Transverse colon (tissue), 4 donors: ENCODE measurements at places on chromosomes 1 and 21.

GRCh38 chr1:58465825-58466629 lies 80.5 kb downstream of the OMA1 start:
- H3K36me3 ChIP-seq, result no peaks in the 10 kb centered on the region
- H3K27me3 ChIP-seq, result no peaks in the 10 kb centered on the region
- H3K4me3 ChIP-seq, result no peak overlapping the region
- no peaks in the 10 kb centered on the region for H3K4me1 ChIP-seq
- no peak for DNase-seq

- H3K27ac ChIP-seq, result no peak overlapping the region
- DNase-seq, result no peak
- peaks cover 8% of the 10 kb centered on the region for H3K4me1 ChIP-seq
- no peak overlapping the region for H3K4me3 ChIP-seq
Measured at GRCh38 chr1:182784556-182785171, 4.9 kb upstream of the NPL start.

GRCh38 chr21:42218836-42219605 lies at the start of gene ABCG1:
TSS of gene ABCG1 (plus strand) at chr21:42219140. CDS start at chr21:42219263, 123 bp downstream.
- no peaks in the 10 kb centered on the region for H3K27me3 ChIP-seq
- no peaks in the 10 kb centered on the region for H3K36me3 ChIP-seq
- peak within 1 kb of the TSS; percentile 81 for H3K27ac ChIP-seq
- DNase-seq, result peak; percentile 73

GRCh38 chr1:9319789-9320519 lies 27.3 kb downstream of the SPSB1 start:
- H3K36me3 ChIP-seq, result no peaks in the 10 kb centered on the region
- no peaks in the 10 kb centered on the region for H3K27me3 ChIP-seq
- peaks cover 52% of the 10 kb centered on the region for H3K4me1 ChIP-seq
- DNase-seq, result no peak
- H3K4me3 ChIP-seq, result no peak overlapping the region
- H3K27ac ChIP-seq, result peak overlapping the region; percentile 81

DNA sequence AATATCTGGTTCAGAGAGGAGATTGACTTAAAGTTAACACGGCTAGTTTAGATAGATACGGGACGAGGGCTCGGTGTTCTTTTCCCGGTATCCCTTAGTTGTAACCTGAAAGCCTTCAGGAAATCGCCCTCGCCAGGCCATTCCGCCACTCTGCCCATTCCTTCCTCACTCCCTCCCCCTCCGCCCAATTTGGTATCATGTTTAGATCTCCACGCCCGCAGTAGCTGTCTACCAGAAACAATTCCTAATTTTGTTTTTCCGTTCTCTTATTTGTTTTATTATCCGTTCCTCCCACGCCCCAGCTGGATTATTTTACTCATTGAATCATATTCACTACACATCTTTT lies 685 bp upstream of the VAMP4 start:
- peaks cover 10% of the 10 kb centered on the region for H3K4me1 ChIP-seq
- peak overlapping the region; percentile 80 for H3K4me3 ChIP-seq

- no peak overlapping the region for H3K4me3 ChIP-seq
- DNase-seq, result no peak
- no peaks in the 10 kb centered on the region for H3K36me3 ChIP-seq
- H3K27me3 ChIP-seq, result no peaks in the 10 kb centered on the region
- peaks cover 5% of the 10 kb centered on the region for H3K4me1 ChIP-seq
- no peak overlapping the region for H3K27ac ChIP-seq
Measured at GRCh38 chr1:180969434-180969833, 53.2 kb downstream of the STX6 start.

- H3K4me1 ChIP-seq, result no peaks in the 10 kb centered on the region
- no peak for DNase-seq
- no peaks in the 10 kb centered on the region for H3K27me3 ChIP-seq
- no peak overlapping the region for H3K27ac ChIP-seq
- H3K4me3 ChIP-seq, result no peak overlapping the region
Measured at GRCh38 chr1:221863635-221864034, 121.7 kb upstream of the DUSP10 start.

- H3K27ac ChIP-seq, result no peak overlapping the region
- H3K27me3 ChIP-seq, result no peaks in the 10 kb centered on the region
- no peak overlapping the region for H3K4me3 ChIP-seq
- H3K36me3 ChIP-seq, result no peaks in the 10 kb centered on the region
- no peak for DNase-seq
- no peaks in the 10 kb centered on the region for H3K4me1 ChIP-seq
Measured at GRCh38 chr1:216183454-216183853, 239.8 kb downstream of the USH2A start.

GRCh38 chr1:224737353-224737727 lies 121.2 kb downstream of the CNIH3 start:
- H3K36me3 ChIP-seq, result no peaks in the 10 kb centered on the region
- peaks cover 6% of the 10 kb centered on the region for H3K4me1 ChIP-seq
- no peak for DNase-seq
- H3K27ac ChIP-seq, result peak overlapping the region; percentile 5
- H3K4me3 ChIP-seq, result no peak overlapping the region

GRCh38 chr1:15559189-15559810 lies 25.6 kb downstream of the AGMAT start:
- peak overlapping the region; percentile 77 for H3K27ac ChIP-seq
- H3K36me3 ChIP-seq, result no peaks in the 10 kb centered on the region
- peaks cover 7% of the 10 kb centered on the region for H3K4me1 ChIP-seq
- no peak overlapping the region for H3K4me3 ChIP-seq
- peak; percentile 62 for DNase-seq

GRCh38 chr1:155285063-155285462 lies 7.8 kb downstream of the HCN3 start:
- no peak overlapping the region for H3K4me3 ChIP-seq
- H3K36me3 ChIP-seq, result no peaks in the 10 kb centered on the region
- no peaks in the 10 kb centered on the region for H3K27me3 ChIP-seq
- no peaks in the 10 kb centered on the region for H3K4me1 ChIP-seq

GRCh38 chr1:102336602-102337001 lies 339.9 kb upstream of the OLFM3 start:
- no peaks in the 10 kb centered on the region for H3K4me1 ChIP-seq
- H3K4me3 ChIP-seq, result no peak overlapping the region
- no peak for DNase-seq

DNA sequence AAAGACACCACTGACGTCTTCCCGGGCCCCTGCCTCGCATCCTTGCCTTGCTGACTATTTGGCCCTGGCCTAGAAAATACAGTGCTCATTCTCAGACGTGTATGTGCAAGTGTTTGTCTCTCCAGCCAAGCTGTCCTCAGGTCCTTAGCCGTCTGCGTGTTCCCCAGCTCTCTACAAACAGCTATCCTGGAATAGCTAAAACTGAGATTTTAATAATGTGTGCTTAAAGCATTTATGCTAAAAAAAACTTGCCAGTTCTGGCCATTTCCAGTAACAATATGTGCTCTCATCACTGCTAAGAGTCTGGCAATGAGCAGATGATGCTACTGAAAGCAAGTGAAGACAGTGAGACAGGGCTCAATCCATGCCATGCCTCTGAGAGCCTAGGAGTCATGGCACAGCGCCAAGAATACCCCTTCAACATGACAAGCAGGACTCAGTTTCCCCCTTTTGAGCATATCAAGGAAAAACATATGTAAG lies 55.7 kb downstream of the IRF2BP2 start:
- H3K27ac ChIP-seq, result peak overlapping the region; percentile 43
- no peak for DNase-seq
- no peak overlapping the region for H3K4me3 ChIP-seq
- H3K4me1 ChIP-seq, result no peaks in the 10 kb centered on the region
- H3K27me3 ChIP-seq, result no peaks in the 10 kb centered on the region

- no peaks in the 10 kb centered on the region for H3K27me3 ChIP-seq
- H3K4me3 ChIP-seq, result no peak overlapping the region
- no peaks in the 10 kb centered on the region for H3K4me1 ChIP-seq
- H3K36me3 ChIP-seq, result no peaks in the 10 kb centered on the region
- no peak overlapping the region for H3K27ac ChIP-seq
Measured at GRCh38 chr1:211082824-211083223, 51.1 kb downstream of the KCNH1 start.

GRCh38 chr1:186183219-186183618 lies 191.8 kb downstream of the TPR start:
- no peak overlapping the region for H3K4me3 ChIP-seq
- peaks cover 3% of the 10 kb centered on the region for H3K4me1 ChIP-seq
- H3K27ac ChIP-seq, result no peak overlapping the region
- no peaks in the 10 kb centered on the region for H3K27me3 ChIP-seq
- H3K36me3 ChIP-seq, result no peaks in the 10 kb centered on the region
- no peak for DNase-seq

DNA sequence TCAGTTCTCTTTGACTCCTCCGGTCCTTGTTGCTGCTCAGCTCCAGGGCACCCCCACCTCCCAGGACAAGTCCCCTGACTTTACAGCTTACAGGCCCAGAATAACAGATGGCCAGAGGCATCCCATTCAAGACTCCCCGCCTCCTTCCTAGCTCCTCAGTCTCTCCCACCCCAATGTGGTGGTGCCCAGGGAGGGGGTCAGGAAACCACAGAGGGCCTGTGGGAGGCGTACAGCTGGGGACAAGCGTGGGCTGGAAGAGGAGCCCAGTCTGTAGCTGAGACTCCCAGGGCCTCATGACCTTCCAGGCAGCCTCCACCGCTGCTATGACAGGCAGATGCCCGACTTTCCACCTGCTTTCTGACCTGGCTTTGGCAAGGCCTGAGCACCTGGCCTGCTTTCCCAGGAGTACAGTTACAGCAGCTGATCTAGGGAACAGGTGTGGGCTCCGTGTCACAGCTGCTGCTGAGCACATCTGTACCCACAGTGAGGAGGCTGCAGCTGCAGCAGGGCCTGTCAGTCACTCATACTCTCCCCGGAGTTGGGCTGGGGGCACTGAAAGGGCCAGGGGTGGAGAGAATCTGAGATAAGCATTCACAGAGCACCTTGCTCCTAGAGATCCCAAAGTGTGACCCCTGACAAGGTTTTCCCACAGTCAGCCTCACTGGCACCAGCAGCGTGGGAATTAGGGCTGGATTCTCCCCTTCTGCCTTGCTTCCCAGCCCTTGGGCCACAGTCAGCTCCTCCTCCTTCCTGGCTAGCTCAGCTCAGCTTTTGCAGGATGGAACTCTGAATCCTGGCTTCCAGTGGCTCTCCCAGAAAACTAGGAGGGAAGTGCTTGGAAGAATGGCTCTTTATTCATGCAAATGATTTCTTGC lies 7.1 kb upstream of the NAV1 start:
- no peaks in the 10 kb centered on the region for H3K27me3 ChIP-seq
- H3K36me3 ChIP-seq, result no peaks in the 10 kb centered on the region
- peaks cover 41% of the 10 kb centered on the region for H3K4me1 ChIP-seq
- H3K27ac ChIP-seq, result peak overlapping the region; percentile 39
- no peak for DNase-seq

DNA sequence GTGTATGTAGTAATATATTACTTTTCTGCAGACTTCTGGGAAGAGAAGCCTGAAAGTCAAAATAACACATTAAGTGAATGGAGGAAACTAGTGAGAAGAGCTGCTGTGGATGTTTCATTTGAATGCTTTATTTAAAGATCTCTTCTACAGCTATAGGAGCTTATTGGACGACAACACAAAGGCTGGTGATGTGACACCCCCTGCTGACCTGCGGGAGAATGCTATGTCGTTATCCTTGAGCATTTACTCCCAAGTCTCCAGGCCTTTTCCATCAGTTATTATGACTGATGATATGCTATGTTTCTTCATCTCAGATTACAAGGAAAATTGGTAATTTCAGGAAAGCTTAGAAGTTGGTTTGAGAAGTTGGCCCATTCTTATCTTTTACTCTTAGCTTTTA lies 22.3 kb upstream of the PLA2G4A start:
- no peak overlapping the region for H3K4me3 ChIP-seq
- no peak overlapping the region for H3K27ac ChIP-seq
- no peaks in the 10 kb centered on the region for H3K36me3 ChIP-seq
- no peaks in the 10 kb centered on the region for H3K27me3 ChIP-seq
- DNase-seq, result no peak

DNA sequence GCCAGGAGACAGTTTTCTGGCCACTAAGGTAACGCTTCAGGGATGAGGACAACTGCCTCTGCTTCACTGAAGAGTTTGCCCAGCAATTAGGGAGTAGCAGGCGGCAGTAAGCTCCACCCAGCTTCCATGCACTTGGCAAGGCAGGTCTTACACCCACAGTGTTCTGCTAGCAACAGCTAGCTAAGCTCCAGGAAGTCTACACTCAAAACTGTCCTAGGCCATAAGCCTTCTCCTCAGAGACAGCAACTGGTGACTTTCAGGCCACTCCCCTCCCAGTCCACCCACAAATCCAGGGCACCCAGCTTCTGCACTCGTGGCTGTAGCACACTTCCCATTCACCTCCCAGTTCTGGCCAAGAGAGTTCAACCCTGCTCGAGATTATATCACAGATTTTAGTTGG lies 47.3 kb downstream of the KMO start:
- no peak overlapping the region for H3K4me3 ChIP-seq
- no peaks in the 10 kb centered on the region for H3K4me1 ChIP-seq
- no peaks in the 10 kb centered on the region for H3K27me3 ChIP-seq
- H3K27ac ChIP-seq, result no peak overlapping the region
- no peaks in the 10 kb centered on the region for H3K36me3 ChIP-seq
- DNase-seq, result no peak
